Stimulated activated CD4-positive, alpha-beta T cell treated with anti-CD3 and anti-CD28 coated beads, Interleukin-1b, Interleukin-23, amount 100 ng/mL, for 1 hour (primary cell): ENCODE measurements at places on chromosomes 2 and 18.

DNA sequence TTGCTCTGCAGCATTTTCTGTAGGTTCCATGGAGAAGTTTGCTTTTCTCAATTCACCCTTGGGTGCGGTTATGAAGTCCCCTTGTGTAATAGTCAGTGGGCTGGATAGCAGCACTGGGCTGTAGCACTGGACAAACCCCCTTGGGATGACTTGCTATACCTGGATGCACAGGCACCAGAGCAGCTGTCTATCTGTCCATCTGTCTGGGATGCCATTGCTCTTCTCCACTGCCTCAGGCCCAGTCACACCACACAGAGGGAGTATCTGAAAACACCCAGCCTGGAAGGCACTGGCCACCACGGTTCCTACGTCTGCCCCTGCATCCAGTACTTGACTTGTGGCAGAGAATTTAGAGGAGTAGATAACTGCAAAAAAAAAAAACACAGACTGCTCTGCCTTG, 254.5 kb downstream of the TFCP2L1 start:
- DNase-seq: no peak

DNA sequence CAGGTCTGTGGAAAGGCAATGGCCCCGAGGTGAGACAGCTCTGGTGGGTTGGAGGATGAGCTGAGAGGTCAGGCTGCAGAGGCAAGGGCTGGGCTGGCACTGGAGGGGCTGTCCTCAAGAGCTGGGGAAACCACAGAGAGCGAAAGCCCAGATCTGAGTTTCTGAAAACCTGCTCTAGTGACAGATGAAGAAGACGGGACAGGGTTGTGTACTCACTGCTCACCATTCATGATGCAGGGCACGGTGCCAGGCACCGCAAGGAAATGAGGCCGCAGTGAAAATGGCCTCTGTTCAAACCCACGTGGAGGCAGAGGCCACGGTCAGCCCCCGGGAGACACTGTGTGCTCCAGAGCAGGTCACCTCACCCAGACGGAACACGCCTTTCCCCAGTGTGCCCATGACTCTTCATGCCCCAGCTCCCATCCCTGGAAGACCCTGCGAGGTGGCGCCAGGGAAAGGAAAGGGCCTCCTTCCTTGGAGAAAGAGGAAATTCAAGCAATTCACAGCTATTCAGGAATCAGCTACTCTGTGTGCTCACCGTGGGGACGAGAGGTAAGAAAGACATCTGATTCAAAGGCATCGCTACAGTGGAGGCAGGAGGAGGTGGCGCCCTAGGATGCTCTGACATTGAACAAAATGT, 24.3 kb upstream of the ID2 start:
- no peak for DNase-seq

DNA sequence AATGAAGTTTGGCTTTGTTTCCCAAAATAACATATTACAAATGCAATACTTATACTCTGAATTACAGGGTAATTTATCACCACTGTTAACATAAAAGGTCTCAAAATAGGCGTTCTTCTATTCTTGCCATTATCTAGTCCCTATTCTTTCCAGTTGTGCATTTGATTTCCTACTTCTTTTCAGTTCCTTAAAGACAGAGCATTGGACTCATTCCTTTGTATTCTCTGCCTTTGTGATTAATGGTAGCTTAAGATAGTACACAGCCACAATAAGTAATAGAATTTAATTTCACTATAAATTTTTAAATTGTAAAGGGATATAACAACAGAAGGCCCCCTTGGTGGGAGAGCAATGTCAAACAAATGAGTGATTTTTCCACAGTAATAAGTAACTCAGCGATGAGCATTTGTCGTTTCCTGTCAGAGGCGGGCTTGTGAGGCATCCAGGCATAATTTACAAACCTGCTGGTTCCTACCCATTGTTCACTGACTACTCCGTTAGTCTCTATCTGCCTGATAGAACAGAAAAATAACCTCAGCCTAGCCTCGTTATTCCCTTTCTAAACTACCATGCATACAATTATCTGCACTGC, 456.6 kb upstream of the REG3G start:
- DNase-seq: no peak

DNA sequence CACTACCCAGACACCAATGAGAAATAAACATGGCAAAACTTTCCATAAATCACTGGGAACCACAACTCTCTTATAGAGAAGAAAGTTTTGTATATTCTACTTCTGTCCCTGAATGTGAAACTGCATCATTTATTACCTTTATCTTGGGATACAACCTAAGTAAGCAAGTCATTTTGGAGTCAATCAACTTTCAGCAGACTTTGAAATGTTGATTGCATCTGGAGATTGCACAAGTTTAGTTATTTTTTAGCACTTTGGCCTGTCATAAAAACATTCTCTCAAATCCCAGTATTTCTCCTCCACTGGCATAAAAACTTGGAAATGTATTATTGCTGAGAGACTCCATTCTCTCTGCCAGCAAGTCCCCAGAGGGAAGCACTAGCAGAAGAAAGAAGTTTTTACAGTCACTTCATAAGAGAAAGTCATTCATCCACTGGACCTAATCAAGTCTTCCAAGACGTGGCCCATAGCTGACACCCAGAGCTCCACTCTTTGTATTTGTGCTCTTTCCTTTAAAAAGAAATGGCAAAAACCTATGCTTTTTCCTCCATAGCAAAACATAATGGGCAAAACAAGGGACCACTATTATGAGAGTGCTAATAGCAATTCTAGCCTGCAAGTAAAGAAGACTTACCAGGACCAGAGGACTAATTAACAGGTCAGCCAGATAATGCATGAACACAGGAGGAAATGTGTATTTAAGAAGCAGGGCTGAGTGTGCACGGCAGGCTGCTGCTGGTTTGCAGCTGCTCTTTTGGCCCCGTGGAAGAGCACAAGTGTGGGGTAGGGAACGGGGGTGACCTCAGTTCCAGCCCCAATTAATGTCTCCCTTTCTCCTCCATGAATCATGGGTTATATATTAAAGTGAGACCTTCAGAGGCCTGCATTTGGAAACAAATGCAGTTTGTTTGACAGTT, 171.5 kb downstream of the INO80D start:
- DNase-seq: no peak

GRCh38 chr2:176118601-176119339, 2.2 kb downstream of the HOXD10 start:
- DNase-seq: no peak

GRCh38 chr2:74851191-74851566, 17.3 kb downstream of the HK2 start:
- DNase-seq: no peak

GRCh38 chr18:25057491-25058050, 294.4 kb downstream of the ZNF521 start:
- DNase-seq: no peak

GRCh38 chr2:147824620-147825019, 20.2 kb upstream of the ACVR2A start:
- no peak for DNase-seq

DNA sequence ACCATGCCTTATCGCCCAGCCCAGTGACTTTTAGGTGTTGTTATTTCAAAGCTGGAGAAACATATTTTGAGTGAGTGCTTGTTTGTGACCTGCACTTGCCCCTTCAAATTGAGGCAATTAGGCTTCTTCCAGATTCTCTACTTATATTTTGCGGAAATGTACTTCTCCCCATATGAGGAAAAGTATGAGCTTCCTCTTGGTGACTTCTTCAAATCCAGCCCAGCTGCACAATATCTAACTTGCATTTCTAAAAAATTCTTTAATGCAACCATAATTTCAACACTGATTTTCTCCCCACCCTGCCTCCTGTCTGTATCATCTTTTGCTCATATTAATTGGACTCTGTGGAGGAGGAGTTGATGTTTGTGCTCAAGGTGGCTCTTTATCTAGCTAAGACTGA, 391.2 kb upstream of the POU3F3 start:
- no peak for DNase-seq

DNA sequence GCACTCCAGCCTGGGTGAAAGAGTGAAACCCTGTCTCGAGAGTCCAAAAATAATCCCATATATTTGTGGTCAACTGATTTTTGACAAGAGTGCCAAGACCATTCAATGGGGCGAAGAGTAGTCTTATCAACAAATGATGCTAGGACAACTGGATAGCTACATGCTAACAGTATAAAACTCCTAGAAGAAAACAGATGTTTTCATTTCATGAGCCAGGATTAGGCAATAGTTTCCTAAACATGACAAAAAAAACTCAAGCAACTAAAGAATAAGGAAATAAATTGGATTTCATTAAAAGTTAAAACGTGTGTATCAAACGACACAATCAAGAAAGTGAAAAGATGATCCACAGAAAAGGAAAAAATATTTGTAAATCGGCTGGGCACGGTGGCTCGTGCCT, 6.3 kb downstream of the LIMS2 start:
- no peak for DNase-seq

GRCh38 chr2:149658553-149658952, 71.0 kb upstream of the MMADHC start:
- DNase-seq: no peak

DNA sequence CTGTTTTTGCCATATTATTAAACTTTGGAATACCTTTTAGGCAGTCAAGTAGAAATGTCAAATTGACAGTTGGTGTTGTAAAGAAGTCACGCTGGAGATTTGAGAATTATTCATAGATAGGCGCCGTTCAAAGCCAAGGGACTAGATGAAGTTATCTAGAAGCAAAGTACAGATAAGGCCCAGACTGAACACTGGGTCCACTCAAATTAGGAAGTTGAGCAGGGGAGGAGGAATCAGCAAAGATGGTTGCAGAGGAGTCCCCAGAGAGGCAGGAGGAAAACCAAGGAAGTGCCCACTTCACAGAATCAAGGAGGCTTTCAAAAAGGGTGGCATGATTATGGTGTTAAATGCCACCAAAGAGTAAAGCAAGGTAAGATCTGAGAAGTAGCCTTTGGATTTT, 9.6 kb upstream of the ALS2 start:
- DNase-seq: no peak

GRCh38 chr18:36530676-36531405, 233.3 kb downstream of the FHOD3 start:
- no peak for DNase-seq

DNA sequence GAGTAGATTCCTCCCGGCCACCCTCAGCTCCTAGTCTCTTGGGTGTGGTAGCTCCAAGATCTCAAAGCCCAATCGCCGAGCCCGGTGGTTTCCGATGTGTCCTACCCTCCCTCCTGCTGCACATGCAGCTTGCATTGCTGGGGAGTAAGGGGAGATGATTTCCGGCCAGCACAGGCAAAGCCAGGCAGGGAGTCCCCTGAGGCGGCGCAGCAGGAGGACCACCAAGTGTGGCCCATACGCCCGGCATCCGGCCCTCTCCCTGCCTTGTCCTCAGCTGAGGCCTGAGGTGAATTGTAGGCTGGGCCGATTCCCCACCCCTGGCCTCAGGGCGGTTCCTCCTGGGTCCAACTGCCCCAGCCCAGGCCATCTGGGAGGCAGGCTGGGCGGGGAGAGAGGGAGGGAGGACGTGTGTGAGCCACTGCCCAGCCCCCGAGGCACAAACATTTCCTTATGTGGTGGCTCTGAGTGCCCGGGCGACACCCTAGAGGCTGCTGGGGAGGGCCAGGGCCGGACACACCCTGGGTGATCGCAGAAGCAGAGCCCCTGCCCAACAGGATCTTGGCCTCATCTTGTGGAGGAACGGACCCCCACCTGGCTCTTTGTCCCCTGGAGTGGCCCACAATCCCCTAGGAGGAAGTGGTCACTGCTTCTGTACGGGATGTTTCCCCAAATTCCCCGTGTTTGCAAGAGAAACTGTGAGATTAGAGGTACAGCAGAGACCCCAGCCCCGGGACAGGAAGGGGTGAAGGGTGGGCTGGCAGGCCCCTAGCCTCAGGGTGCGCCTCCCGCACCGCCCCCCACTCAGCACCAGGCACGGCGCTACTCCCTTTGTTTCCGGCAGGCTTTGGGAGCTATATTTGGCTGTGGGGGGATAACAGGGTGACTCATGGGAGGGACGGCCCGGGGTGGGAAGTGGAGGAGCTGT, 41.9 kb upstream of the PTMA start:
- DNase-seq: no peak

GRCh38 chr18:9184998-9185613, 48.5 kb downstream of the ANKRD12 start:
- DNase-seq: no peak

- DNase-seq: no peak
Measured at GRCh38 chr2:86286516-86286915, 50.9 kb downstream of the REEP1 start.

- no peak for DNase-seq
Measured at GRCh38 chr2:8368463-8368862, 313.4 kb upstream of the ID2 start.

DNA sequence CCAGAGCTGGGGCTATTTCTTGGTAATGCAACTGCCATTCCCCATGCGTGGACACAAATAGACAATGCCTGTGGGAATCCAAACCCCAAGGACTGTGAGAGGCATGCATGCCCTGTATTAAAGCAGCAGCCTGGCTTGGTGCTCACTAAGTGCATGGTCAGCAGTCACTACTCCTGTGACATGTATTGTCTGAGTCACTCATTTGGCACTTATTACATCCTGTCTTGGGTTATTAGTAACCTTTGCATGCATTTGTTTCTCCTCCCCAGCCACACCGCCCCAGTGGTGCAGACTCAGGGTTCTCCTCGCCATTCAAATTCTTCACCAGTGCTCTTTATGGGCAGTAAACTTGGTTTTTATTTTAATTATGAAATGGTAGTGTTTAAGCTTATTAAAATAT, 30.2 kb downstream of the PRKCE start:
- DNase-seq: no peak

DNA sequence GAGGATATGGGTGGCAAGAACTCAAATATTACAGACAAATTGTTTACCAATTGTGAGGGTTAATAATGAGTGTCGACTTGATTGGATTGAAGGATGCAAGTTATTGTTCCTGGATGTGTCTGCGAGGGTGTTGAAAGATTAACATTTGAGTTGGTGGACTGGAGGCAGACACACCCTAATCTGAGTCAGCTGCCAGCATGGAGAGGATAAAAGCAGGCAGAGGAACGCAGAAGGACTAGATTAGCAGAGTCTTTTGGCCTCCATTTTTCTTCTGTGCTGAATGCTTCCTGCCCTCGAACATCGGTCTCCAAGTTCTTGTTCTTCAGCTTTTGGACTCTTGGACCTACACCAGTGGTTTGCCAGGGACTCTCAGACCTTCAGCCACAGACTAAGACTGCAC, 1503.7 kb downstream of the LRP1B start:
- no peak for DNase-seq

GRCh38 chr2:102258025-102258385, 53.4 kb upstream of the IL1RL1 start:
- DNase-seq: no peak
